ENCODE measurements at places on chromosomes 12 and 14.

DNA sequence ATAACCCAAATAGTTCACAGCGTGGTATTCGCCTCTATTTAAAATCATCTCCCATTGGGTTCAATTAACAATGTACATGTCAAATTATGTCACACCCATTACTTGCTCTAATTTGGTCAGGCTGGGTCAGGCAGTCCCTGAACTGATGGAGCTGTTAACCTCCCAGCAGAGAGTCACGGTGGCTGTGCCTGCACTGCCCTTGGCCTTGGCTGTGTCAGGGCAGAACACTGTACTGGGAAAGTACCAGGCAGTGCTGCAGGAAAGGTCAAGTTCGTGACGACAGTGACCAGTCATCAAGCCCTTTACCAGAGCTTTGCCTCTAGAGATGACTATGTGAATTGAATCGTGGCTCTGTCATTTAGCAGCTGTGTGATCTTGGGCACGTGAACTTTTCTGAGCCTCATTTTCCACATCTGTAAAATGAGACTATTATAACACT is 100.0 kb downstream of the ARF6 start:
- DNase-seq = no peak

DNA sequence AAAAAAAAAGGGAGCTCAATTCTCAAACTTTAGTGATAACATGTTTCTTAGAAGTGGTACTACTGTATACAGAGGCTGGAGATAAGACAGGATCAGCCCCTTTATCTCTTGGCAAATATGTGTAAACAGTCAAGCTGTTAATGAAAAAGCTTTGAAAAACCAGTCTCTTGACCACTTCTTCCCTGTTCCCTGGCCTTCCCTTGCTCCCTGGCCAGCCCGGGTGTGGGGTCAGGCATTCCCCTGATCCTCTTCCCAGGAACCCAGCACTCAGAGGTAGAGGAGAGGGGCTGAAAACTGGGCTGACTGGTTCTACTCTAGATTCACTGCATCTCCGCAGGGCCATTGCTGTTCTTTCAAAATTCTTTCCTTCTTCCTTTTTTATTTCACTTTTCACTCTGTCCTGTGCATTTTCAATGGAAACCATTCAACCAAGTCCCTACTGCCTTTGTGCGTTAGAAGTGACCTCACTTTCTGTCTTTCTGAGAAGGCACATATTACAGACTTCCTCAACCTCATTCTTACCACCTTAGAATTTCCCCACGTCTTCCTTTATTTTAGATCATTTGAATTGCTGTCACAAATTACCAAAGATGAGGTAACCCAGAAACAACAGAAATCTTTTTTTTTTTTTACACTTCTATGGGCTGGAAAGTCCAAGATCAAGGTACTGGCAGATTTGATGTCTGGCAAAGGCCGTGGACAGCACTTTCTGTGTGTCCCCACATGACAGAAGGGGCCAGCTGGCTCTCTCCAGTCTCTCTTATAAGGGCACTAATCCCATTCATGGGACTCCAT is 5.7 kb downstream of the GNG2 start:
- DNase-seq = no peak

DNA sequence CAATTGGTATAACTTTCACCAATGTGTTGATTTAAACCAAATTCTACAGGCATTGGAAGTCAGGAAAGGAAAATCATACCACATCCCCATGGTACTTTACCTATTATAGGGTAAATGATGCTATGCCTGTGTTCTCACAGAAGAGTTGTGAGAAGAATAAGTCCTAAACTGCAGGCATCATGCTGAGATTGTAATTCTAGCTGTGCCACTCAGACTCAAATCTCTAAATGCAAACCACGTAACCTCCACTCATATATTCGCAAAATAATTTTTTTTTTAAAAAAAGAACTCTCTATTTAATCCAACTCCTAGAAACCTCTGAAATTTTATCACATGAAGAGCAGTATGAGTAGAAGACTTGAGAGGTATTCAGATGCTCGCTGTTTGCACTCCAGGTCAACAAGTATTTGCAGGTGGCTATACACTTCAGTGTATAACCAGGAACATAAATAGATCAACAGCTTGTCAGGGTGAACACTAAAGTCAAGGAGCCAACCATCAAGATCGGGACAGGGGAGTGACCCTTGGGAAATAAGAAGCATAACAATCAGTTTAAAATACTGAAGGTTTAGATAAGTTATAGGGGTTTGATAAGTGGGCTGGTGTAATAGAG is 110.1 kb downstream of the SLC25A21 start:
- DNase-seq = no peak

- DNase-seq = no peak
Measured at GRCh38 chr12:39364196-39364595, 78.7 kb downstream of the KIF21A start.

GRCh38 chr12:121520119-121520518 is 60.7 kb downstream of the KDM2B start:
- DNase-seq = no peak

- no peak for DNase-seq
Measured at GRCh38 chr12:113222730-113223531, 1.7 kb downstream of the TPCN1 start.

- DNase-seq = no peak
Measured at GRCh38 chr12:58171914-58172313, 230.5 kb downstream of the ATP23 start.

- DNase-seq = no peak
Measured at GRCh38 chr14:68749487-68750475, 43.1 kb downstream of the ZFP36L1 start.

- DNase-seq = no peak
Measured at GRCh38 chr14:55115460-55115859, 13.6 kb upstream of the LGALS3 start.
